Effector memory CD8-positive, alpha-beta T cell (primary cell): ENCODE measurements at places on chromosomes 2 and 18.

DNA sequence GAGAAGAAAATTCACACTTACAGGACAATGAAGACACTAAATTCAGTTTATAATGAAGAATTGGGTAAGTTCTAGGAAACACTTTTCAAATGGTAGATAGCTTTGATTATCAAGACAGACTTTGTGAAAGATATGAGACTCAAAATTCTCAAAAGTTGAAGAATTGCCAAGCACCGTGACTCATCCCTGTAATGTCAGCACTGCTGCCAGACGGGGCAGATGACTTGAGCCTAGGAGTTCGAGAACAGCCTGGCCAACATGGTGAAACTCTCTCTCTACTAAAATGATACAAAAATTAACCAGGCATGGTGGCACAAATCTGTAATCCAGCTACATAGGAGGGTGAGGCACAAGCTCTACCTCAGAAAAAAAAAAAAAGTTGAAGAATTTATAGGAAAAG is 1820.1 kb upstream of the LRRTM1 start:
- no peak for DNase-seq

- no peak for DNase-seq
Measured at GRCh38 chr2:40760071-40760666, 308.3 kb upstream of the SLC8A1 start.

DNA sequence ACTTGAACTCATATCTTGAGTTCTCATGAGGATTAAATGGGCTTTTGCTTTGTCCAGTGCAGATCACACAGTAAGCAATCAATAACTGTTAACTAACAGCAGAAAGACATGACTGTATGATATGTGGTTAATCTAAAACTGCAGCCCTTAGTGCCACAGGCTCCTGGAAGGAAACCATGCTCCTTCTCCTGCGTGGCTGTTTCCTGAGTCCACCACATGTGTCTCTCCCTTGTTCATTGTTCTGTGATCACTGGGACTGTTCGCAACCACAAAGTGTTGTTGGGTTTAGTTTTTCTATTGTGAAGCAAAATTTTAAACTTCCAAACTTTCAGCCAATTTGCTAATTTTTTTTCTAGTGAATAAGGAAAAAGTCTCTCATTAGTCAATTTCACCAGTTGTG is 130.9 kb upstream of the PTPRM start:
- DNase-seq, result no peak

DNA sequence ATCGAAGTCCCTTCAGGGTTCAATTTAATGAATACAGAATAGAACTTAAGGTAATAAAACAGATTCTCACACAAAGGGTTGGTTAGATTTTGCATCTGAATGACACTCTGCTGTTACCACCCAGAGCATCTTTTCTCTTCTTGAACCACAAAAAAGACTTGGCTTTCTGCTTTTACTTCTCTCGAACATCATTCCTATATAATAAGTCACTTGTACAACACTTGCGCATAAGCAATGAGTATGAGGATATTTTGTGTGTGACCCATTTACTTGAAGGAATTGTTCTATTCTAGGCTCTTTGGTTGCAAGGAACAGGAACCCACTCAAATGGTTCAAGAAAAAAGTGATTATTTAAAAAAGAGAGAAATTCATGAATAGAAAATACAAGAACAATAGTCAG is 126.2 kb downstream of the NUP35 start:
- no peak for DNase-seq

DNA sequence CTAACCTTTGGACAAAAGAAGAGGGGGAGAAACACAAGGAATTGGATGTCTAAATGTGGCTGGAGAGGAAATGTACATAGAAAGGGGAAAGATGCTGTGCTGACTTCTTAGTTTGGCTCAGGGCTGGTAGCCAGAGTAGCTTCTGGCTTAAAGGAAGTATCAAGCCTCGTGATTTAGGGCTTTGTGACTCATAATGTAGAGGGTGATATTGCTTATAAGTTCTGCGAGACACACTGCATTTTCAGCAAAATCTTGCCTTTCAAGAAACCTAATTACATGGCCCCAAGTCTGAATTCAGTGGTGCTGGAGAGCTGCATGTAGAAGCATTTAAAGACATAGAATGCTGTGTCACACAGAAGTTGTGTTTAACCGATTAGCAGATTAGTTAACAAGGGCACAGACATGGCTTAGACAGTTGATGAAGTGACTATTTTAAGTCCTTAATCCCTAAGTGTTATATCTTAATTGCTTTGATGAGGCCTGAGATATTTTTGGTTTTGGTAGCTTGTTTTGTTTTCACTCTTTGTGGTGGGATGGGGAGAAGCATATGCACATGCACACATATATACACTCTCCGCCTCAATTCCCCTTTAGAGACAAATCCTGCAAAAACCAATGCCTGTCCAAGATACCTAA is 66.4 kb downstream of the EPAS1 start:
- no peak for DNase-seq

DNA sequence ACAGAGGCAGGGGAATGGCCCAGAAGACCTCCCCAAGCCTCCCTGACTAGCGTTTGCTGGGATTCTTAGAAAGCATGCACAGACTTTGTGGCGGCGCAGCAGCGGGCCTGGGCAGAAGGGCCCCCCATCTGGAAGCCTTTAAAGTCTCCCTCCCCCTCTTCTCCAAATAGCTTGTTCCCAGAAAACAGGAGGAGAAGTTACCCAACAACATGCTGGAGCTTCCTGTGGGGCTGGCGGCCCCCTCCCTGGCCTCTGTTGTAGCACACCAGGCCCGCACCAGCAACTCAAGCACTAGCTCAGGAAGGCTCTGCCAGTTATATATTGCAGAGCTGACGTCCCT is 334.8 kb downstream of the DYSF start:
- no peak for DNase-seq

GRCh38 chr2:239274391-239275043 is 126.3 kb downstream of the HDAC4 start:
- DNase-seq, result no peak

DNA sequence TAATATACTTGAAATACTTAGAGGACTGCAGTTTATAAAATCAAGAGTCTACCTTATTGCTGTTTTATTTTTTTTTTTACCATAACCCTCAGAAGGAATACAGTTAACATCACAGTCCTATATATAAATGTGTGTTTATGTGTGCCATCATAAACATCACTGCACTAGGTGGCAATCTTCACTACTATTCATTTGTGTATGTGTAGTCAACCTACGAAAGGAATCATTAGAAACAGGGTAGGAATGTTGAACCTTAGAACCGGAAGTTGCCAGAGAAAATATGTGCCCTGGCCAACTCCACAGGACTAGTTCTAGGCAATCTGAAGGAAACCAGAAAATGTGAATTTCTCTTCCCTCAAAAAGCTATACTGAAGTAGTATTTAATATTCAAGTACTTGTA is 3.4 kb downstream of the GEN1 start:
- no peak for DNase-seq

GRCh38 chr18:55607773-55608172 is 19.8 kb upstream of the TCF4 start:
- DNase-seq, result no peak

GRCh38 chr2:111113838-111114237 is 6.9 kb upstream of the BCL2L11 start:
- DNase-seq, result no peak

- DNase-seq, result no peak
Measured at GRCh38 chr2:231185886-231186285, 12.5 kb upstream of the ARMC9 start.

- DNase-seq, result no peak
Measured at GRCh38 chr2:125707611-125708010, 948.3 kb upstream of the GYPC start.
